ENCODE measurements at places on chromosomes 2 and 18.

DNA sequence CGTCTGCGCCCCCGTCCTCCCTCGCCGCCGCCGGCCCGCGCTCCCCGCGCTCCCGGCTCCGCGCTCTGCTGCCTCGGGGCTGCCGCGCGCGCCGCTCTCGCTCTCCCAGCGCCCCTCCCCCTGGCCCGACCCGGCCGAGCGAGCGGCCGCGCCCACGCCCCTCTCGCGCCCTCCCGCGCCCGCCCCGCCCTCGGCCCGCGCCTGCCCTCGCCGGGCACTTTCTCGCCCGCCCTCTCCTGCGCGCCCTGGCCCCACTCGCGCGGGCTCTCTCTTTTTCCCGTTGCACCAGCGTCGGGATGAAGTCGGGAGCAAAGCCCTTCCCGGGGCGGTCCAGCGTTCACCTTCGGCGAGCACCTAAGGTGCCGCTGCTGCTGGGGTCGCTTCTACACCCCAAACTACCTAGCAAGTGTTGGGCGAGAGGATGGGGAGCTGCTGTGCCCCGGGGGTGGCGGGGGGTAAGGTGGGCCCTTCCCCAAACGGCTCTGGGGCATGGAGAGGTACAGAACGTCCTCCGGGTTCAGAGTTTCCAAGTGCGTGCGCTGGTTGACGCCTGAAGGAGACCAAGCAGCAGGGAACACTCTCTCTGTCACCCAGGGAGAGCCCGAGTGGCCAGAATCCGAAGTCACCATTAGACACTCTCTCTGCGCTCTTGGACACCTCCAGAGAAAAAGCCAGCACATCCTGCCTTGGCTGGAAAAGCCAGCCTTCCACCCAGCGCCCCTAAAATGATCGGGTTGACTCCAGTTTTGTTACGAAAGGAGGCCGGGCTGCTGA, at the start of gene COLEC12:
Gene COLEC12, minus strand, starts transcription at position 70 of the 774 bp plus-strand sequence. CDS start 187 bp downstream, outside the sequence.
- no peak for DNase-seq

GRCh38 chr2:129732630-129733026, 246.8 kb upstream of the RAB6C start:
- DNase-seq, result no peak

- DNase-seq, result no peak
Observed at GRCh38 chr2:57990118-57990725, 56.4 kb upstream of the VRK2 start.

DNA sequence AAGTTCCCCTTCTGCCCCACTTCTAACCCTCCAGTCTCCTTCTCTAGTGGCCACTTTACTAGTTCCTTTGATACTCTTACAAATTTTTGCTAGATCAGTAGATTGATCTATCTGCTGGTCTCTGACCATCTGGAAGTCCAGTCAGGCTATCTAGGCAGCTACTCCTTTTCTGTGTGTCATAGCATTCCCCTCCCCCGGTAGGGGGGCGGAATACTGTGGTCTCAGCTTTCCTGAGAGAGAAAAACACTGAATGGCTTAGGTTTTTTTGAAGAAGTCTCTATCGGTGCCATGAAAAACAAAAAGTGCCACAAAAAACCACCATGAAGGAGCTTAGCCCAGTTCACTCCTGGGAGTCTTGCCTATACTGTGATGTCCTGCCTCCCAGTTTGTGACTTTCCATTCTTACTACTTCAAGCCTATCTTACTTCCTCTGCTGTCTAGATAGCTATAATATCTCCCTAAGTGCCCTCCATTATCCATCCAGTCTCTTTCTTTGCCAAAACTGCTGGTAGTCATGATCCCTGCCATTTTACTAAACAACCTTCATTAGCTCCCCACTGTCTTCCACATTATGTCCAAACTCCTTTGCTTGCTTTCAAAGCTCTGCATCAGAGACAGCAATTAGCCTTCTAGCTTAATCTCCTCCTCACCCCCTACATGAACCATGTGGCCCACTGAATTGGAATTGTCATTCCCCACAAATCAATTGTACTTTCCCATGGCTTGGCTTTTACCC, 29.9 kb downstream of the TPGS2 start:
- DNase-seq, result no peak

GRCh38 chr2:102418421-102418961, 4.5 kb upstream of the IL18RAP start:
- DNase-seq, result no peak

- DNase-seq, result no peak
Observed at GRCh38 chr2:196849895-196850294, 40.7 kb upstream of the C2orf66 start.

- no peak for DNase-seq
Observed at GRCh38 chr18:35268821-35269220, 21.2 kb downstream of the ZSCAN30 start.

GRCh38 chr2:151292141-151292540, 2.7 kb upstream of the NMI start:
- DNase-seq, result no peak

DNA sequence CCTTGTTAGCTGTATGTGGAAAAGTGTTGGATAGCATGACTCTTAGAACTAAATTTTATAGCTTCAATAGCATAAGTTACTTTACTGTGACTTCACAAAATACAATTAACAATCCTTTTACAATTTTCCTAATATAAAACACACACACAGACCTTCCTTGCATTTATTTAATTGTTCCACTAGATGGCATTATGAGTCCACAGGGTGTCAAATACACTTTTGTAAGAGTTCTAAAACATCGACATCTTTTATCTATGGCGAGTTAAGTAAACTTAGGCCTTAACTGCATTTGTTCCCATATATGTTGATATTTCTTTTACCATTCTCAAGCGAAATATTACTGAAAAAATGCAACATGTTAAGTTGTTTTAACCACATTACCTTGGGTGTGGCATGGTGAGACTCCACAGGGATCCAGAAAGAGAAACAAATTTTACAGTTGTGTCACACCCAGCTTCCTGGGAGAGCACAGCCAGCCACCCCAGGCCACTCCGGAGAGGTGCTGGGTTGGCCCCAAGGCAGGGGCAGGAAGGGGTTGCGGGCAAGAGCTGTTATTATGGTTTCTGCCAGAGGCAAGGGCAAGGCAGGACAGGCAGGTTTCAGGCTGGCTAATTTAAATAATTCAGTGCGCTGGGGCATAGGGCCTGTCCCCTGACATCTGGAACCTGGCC, 312.4 kb upstream of the MC4R start:
- no peak for DNase-seq

- no peak for DNase-seq
Observed at GRCh38 chr2:72036595-72036994, 111.1 kb downstream of the CYP26B1 start.

- peak; percentile 69 for DNase-seq
Observed at GRCh38 chr18:57218281-57218680, 71.4 kb downstream of the BOD1L2 start.

- no peak for DNase-seq
Observed at GRCh38 chr2:73987109-73987947, 2.6 kb downstream of the TET3 start.

- DNase-seq, result no peak
Observed at GRCh38 chr2:205274801-205275200, 407.5 kb upstream of the NRP2 start.

- DNase-seq, result no peak
Observed at GRCh38 chr18:9015689-9016088, 86.8 kb upstream of the NDUFV2 start.

DNA sequence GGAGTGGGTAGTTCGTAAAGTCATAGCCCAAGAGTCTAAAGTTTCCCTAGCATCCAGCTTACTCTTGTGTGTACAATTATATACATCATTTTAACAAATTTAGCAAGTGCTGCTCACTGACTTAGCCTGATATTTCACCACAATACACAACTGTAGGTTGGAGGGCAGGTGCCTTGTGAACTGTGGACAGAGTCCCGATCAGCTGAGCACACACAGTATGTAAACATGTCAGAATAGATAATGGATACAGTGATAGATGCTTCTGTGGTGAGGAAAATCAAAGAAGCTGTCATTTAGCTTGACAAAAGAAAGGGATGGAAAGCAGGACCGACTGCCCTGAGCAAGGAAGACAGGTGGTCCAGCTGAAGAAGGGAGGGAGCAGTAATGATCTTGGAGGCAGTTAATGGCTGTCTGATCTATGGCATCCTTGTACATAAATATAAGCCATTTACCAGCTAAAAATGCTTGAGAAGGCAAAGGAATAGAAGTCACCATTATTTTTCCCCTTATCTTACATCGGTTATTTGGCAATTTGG, 372.8 kb upstream of the UBE2E3 start:
- DNase-seq, result no peak

GRCh38 chr2:47038656-47039488, 116.2 kb downstream of the STPG4 start:
- DNase-seq, result peak; percentile 71

DNA sequence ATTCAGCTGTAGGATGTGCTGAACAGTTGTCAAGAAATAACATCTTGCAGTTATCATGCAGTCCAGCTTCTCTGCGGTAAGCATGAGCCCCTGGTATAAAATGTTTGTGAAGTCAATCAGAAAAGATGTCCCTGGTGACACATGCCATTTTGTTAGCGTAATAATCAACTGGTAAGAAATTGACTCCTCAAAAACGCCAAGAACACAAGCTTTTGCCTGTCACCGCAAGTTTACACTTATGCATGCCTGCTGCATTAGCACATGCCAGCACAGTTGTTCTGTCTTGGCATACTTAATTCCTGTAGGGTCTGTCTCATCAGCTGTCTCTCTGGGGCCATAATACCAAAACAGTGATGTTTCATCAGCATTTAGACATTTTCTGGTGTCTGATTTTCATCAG, 524.8 kb upstream of the DSEL start:
- no peak for DNase-seq

DNA sequence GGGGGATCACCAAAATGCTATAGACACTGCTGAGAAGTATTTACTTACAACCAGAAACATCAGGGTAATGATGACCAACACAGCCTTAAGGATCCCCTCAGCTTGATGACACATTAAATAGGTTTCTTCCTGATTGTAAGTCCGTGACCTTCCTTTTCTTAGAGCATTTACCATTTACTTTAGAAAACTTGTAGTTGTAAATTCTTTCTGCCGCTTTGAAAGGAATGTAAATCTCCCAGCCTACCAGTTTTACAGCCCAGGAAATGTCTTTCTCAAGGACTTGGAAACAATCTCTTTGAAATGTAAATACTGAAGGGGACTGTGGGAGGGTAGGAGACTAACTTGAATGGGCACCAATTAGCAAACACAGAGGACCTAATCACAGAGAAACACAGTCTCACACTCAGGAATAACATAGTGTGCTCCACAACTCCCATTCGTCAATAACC, 278.6 kb downstream of the DSC3 start:
- no peak for DNase-seq

- no peak for DNase-seq
Observed at GRCh38 chr2:98727369-98728087, 3.4 kb downstream of the MGAT4A start.

DNA sequence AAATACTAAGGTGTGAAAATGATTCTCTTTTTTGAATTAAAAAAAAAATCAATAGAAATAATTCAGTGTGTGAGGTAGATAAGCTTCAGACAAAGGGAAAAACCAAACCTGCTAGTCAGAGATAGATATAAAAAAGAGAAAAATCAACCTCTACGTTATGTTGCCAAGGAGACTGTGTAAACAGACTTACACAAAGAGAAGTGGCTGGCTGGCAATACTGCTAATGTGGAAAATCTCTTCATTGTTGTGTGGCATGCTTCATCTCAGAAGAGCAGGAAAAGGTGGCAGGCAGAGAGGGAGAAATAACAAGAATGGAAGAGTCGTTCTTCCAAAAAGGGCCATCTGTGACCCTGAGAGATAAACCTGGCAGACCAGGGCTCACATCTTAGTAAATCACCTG, 200.8 kb downstream of the SLC8A1 start:
- DNase-seq, result no peak

GRCh38 chr2:134451347-134451630, 197.4 kb downstream of the MGAT5 start:
- DNase-seq, result no peak

- DNase-seq, result no peak
Observed at GRCh38 chr2:70901227-70902066, 34.3 kb upstream of the ATP6V1B1 start.

GRCh38 chr18:3579701-3580100, 129.7 kb downstream of the TGIF1 start:
- no peak for DNase-seq

DNA sequence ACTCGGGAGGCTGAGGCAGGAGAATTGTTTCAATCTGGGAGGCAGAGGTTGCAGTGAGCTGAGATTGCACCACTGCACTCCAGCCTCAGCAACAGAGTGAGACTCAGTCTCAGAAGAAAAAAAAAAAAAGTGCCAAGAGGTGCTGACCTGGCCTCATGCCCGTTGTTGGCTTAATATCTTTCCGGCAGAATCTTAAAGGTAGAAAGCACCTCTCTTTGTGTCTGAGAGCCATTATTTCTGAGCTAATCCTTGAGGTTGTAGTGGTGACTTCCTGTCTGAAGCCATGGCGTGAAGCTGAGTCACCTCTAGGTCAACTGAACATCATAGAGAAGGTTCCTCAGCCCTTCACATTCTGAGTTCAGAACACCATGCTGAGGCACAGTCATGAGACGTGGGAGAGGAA, 60.4 kb downstream of the WDSUB1 start:
- DNase-seq, result no peak

GRCh38 chr2:207929923-207930322, 95.4 kb downstream of the PLEKHM3 start:
- DNase-seq, result no peak
